Activated CD8-positive, alpha-beta memory T cell treated with anti-CD3 and anti-CD28 coated beads for 48 hours (primary cell): ENCODE measurements at places on chromosomes 1 and 21.

DNA sequence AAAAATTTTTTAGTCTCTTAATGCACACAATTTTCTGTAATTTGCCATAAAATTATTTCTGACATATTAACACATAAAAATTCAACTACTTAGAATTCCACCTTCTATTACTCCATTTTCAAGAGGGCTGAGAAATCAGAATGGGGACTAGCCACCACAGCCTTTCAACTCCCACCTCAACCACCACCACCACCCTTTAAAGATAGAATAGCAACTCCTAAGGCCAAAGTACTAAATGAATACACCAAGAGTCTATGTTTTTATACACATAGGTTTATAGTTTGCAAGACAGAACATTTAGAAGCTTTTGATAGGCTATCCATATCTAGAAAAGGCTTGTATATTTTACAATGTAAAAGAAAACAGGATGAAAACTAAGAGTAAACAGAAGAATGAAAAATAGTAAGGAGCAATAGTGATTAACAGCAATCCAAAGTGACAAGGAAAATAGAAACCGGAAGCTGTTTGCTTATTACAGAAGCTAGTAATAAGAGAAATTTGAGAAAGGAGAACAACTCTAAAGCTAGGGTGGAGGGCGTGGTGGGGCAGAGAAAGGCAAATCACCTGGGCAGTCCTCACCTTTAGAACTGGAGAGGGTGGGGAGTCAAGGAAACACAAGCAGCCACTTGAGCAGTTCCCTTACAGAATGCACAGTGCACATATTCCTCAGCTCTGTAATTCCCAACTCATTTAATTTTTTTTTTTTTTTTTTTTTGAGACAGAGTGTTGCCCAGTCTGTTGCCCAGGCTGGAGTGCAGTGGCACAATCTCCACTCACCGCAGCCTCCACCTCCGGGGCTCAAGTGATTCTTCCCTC lies 27.7 kb downstream of the EPS15 start:
- no peak for DNase-seq

DNA sequence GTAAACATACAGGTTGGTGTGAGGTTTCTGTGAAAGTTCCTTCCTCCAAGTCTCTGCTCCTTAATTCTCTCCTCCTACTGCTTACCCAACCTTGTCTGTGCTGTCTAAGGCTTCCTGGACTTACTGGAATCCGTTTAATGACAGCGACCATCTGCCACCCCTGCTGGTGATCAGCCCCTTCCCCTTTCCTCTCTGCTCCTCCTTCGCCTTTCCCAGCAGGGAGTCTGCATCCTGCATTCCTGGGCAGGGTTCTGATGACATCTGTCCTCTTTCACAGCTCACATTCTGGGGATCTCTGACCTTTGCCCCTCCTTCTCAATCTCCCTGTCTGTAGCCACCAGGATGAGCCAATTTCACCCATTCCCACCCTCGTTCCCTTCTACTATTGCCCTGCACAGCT lies 66.5 kb downstream of the KIRREL1 start:
- no peak for DNase-seq

- DNase-seq = peak; percentile 44
Measured at GRCh38 chr1:21909787-21910503, 27.2 kb downstream of the HSPG2 start.

- no peak for DNase-seq
Measured at GRCh38 chr1:180842052-180842451, 70.6 kb upstream of the KIAA1614 start.

- DNase-seq = no peak
Measured at GRCh38 chr1:194586302-194586701, 1399.9 kb upstream of the B3GALT2 start.

DNA sequence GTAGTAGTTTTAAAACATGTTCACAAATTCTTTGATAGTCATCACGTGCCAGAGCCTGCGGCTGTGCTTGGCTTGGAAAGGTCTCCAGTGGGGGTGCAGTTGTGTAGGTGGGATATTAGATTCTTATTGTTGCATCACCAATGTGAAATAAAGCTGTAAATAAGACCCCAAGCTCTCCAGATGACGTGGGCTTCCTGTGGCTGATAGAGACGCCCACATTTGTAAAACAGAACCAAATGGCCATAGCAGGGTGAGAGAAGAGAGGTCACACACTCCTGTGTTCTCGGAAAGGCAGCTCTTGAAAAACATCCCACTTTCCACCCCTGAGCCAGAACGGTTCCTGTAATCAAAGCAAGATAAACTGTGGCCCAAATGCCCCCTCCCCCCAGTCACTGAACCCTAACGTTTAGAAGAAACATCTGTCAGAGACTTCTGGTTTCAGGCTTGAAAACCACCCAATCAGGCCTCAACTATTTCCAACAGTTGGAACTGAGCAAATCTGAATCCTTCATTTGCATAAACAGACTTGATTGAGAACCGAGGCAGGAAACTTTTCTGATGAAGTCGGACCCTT lies 6.6 kb upstream of the NTPCR start:
- DNase-seq = no peak

DNA sequence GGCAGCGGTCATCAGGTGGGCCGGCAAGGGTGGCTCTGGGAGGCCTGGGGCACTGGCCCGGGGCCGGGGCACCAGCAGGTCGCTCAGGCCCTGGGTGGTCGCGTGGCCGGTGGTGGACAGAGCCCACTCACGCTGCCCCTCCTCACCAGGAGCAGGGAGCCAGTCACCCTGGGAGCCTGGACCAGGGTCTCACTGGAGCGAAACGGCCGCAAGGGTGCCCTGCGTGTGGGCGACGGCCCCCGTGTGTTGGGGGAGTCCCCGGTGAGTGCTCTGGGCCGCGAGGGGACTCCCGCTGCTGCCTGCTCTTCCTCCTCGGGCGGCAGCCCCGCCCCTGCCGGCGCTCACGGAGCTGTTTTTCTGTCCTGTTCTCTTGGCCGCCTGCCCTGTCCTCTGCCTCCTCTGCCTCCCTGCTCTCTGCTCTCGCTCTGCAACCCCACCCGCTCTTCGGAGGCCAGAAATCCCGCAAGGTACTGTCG lies 23.5 kb downstream of the RNF223 start:
- DNase-seq = no peak

- no peak for DNase-seq
Measured at GRCh38 chr1:247409869-247410544, 6.0 kb upstream of the NLRP3 start.

DNA sequence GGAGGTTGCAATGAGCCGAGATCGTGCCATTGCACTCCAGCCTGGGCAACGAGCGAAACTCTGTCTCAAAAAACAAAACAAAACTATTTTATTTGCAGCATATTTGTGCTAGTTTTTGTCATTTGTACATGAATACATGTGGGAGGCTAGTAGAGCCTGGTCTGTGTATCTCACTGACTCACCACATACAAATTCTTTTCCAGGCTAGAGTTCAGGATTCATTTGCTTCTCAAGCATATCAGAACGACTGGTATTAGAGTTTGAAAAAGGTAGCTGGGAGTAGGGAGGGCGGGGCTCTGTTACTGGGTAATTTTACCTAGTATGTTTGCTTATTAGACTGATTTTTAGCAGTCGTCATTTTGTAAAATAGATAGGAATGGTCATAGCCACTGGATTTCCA lies 4.5 kb upstream of the TOR3A start:
- no peak for DNase-seq

- DNase-seq = no peak
Measured at GRCh38 chr1:183239793-183240525, 53.9 kb downstream of the LAMC2 start.

DNA sequence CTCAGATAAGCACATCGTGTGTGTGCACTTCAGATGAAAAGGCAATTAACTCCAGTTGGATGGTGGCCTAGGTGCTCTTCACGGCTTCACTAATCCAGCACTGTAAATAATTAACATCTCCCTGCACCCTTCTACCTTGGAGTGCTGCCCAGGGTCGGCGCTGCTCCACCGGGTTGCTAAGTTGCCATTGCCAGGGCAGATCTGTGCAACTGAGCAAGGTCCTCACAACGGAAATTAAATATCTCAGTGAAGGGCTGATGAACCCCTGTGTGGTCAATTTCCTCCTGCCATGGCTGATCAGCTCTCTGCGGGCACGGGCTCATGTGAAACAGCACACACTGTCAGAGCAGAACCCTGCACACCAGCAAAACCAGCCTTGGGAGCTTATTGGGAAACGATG lies 63.2 kb downstream of the SYDE2 start:
- no peak for DNase-seq

DNA sequence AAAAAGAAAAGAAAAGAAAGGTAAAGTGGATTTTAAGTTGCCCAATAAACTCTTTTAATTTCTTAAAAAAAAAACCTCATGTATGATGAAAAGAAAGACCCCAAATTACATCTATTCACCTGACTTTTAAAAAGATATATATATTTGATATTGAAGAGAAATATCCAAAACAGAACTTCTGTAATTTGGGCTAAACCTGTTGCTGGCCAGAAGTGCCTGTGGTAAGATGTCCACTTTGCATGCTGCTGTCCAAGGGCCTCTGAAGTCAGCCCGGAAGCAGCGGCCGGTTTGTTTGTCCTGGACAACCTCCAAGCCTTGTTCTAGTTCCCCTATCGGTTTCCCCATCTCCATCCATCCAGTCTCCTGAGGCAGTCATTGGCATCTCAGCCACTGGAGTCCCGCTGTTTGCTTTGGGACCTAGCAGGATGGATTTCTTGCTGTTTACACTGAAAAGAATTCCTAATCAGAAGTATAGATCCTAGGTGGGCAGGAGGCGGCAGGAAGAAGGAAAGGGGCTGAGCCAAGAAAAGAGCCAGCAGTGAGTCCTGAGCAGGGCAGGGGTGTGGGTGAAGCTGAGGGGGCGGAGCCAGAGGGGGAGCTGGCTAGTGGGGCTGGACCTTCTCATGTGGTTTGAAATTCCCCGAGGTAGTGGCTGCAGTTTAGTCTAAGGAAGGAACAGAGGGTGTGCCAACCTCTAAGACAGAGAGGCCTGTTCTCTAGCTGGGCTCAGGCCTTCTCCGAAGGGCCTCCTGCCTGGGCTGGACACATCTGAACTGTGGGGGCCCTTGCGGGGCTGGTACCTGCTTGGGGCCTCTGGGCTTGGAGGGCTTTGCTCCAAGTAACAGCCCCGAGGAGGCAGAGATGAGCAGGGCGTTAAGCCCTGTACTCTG lies 3.3 kb downstream of the NCMAP start:
- DNase-seq = no peak

GRCh38 chr1:215059947-215060346 lies 22.6 kb upstream of the KCNK2 start:
- DNase-seq = no peak

GRCh38 chr1:222886878-222887351 lies 72.1 kb downstream of the DISP1 start:
- no peak for DNase-seq
